MG63 (cell line): ENCODE measurements at places on chromosomes 6 and 20.

DNA sequence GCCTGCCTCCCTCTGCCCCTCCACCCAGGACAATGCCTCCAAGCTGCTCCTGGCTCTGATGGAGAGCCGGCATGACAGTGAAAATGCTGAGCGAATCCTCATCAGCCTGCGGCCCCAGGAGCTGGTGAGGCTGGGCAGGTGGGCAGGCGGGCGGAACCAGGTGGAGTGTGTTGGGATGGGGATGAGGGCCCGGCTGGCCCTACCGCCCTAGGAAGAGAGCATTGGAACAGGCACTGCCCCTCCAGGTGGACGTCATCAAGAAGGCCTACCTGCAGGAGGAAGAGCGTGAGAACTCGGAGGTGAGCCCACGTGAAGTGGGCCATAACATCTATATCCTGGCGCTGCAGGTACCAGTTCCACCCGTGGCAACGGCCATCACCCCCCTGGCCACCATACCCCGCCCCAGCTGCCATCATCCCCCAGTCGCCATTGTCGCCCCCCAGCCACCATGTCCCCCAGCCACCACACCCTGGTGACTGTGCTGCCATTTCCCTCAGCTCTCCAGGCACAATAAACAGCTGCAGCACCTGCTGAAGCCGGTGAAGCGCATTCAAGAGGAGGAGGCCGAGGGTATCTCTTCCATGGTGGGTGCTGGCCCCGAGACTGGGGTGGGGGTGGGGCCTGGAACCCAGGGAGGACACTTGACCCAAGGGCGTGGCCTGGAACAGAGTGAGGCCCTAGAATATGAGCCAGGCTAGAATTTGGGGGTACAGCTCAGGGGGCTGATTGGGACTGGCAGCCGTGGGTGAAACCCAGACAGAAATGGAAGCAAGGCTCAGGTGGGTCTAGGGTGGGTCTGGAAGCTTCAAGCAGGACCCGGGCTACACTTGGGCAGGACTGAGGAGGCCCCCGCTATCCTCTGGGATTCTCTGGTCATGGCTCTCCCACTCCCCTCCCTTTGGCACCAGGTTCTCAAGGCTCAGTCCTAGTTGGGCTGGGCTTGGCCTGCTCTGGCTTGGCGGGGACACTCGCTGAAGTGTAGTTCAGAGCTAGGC lies 24.2 kb downstream of the UQCC2 start:
- no peak for DNase-seq

DNA sequence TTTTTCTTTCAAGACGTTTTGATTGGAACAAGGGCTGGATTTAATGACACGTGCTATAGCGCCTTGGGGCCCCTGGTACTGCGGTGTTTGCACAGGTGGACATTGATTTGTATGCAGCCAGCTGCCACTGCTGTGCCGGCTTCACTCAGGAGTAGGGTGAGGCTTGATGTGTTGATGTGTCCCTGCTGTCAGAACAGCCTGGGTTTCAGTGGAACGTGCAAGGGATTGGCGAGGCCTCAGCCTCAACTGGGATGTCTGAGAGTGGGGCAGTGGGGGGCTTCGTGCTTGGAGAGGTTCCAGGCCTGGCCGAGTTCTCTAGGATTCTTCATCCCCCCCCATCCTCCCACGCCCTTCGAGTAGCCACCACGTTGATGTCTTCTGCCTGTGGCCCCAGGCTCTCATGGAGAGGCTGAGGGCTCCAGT lies 23.0 kb downstream of the PYGB start:
- no peak for DNase-seq

- DNase-seq, result no peak
Measured at GRCh38 chr20:18388860-18389259, 78.0 kb downstream of the DZANK1 start.

- no peak for DNase-seq
Measured at GRCh38 chr20:47735412-47736400, 49.6 kb downstream of the SULF2 start.

GRCh38 chr20:43946659-43947315 lies 32.1 kb downstream of the TOX2 start:
- no peak for DNase-seq

- DNase-seq, result no peak
Measured at GRCh38 chr6:36514554-36515456, 32.5 kb downstream of the STK38 start.

DNA sequence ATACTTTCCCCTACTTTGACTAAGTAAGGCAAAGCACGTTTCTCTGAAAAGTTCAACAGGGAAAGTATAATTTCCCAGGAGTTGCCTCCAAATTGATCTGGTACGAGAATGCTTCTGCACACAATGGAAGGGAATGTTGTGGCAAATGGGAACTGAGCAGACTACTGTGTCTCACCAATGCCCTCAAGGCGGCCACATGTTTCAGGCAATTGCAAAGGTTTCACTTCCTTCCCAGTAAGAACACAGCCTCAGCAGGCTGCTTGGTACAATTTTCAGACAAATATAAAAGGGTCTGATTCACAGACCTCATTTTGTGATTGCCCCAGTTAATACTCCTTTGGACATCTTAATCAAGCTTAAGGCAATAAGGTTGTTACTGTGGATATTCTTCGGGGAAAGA lies 71.2 kb downstream of the KIAA0319 start:
- no peak for DNase-seq

DNA sequence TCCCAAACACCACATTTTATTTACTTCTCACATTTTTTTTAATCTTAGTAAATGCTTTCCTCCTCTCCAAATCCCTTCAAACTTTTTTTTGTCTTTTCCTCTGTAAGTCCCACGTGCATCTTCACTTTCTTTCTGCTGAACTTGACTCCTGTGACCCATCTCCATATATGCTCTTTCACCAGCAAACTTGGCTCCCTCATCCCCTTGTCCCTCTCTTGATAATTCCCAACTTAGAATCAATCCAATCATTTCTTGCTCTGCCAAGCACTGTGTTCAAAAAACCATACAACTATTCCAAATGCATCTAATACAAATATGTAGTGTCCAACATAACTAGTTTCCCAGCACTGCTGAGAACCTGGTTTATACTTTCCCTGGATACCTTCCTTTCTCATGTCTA lies 519.4 kb downstream of the HDGFL1 start:
- DNase-seq, result no peak

DNA sequence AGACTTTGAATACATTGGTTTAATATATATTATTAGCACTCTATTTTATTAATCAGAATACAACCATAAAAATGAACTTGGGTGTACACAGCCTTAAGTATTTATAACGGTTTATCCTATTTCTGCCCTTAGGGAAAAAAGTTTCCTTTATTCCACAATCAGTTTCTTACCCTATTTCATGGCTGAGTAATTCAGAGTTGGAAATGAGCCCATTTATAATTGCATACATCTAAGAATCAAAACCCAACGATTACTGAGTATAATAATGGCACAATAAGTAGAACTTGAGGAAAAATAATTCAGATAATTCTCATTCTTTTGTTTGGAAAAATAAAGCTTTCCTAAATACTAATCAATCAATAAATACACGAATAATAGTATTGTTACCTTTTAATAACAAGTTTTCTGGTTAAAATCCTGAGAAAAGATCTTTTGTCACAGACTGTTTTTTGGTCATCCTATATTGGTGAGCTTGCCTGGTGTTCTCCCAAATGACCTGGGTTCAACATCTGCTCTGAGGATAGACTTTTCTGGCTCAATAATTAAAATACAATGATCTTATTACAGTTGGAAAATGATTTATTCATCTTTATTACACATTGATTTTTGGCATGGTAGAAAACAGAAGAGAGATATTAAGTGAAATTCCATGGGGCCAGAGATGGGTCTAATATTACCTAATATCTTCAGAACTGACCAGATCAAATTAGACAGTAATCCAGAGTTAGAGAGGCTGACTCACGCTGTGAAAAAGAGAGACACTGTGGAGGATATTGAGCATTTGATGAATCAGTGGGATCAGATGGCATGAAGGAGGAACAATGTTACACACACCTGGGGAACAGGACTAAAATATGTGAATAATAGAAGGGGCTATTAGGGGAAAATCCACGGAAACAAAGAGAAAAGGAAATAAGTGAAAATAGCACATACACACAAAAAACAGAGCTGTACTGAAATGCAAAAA lies 162.1 kb upstream of the TBX18 start:
- DNase-seq, result no peak

- peak; percentile 26 for DNase-seq
Measured at GRCh38 chr20:10666221-10667076, 7.3 kb downstream of the JAG1 start.
